Activated naive CD4-positive, alpha-beta T cell (primary cell): ENCODE measurements at places on chromosomes 3 and 15.

DNA sequence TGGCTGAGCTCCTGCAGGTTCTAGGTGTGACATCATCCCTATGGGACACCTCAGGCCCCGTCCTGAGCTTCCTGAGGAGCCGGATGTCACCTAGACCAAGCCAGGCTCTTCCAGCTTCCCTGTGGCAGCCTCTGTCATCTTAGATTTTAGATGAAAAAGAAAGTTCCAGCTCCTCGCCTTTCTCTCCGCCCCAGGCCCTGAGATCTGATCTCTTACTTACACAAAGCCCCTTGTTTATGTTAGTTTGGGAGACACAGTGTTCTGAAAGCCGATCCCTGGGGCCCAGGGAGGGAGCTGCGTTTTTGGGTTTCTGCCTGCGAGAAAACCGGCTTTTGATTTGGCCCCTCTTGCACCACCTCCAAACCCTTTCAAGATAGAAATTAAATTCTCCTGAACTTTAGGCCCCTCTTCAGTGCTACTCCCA is 40.2 kb upstream of the FAM107A start:
- DNase-seq, result no peak

DNA sequence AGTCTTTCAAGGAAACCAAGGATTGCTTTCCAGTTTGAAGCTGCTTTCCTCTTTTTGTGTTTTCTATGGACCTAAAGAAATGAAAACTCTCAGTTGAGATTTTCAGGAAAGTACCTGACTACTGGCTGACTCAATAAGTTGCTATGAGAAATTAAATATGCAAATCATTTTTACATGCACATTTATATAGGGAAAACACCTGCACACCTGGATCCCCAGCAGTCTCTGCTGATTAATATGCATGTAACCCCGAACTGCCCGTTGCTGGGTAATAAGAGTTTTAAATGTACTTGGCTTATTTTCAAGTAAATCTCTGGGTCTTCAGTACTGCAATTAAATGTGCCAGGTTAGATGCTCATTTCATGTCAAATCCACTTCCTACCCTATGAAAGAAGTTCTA is 77.2 kb downstream of the KBTBD8 start:
- DNase-seq, result no peak

DNA sequence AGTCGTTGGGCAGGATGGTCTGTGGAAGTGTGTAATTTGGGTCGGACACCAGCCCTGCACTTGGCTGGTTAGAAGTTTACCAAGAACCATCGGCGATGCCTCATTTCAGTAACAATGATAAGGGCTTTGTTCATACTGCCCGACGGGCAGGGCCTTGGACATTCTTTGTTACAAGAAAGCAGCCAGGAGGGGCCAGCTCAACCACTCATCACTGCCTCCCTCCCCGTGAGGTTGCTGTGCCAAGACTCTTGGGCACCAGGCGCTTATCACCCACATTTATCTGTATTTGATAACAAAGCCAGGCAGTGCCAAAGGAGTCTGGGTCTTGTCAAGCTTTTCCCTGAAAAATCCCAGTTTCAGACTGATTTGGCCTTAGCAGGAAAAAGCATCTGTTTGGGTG is 235.0 kb downstream of the ADAMTS17 start:
- DNase-seq, result no peak

GRCh38 chr3:13812034-13812471 is 67.8 kb downstream of the WNT7A start:
- no peak for DNase-seq

DNA sequence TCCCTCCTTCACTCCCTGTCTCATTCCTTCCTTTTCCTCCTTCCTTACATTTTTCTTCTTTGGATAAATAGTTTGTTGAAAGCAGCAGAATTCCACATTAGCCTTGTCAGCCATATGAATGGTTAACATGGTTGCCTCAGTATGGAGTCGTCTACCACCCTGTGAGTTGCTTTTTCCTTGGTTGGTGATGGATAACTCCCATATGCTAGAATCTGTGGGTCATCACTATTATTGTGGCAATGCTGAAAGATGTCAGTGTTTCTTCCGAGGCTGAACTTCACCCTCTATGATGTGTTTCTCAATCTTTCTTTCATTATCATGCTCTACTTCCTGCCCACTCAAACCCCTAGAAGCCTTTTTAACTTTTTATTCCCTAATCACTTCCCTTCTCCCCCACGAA is 481.8 kb upstream of the KCNMB2 start:
- DNase-seq, result no peak

DNA sequence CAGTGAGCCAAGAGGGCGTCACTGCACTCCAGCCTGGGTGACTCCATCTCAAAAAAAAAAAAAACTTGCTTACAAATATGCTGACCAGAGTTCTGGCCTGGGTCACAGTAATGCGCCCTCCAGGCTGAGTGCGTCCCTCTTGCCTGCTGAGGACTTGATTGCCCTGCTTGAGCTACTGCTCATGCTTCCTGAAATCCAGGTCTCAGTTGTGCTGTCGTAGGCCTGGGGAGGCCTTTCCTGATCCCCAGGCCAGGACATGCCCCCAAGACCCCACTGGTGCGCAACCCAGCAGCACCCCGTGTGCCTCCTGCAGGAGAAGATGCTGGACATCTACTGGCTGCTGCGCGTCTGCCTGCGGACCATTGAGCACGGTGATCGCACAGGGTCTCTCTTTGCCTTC is 7.3 kb downstream of the AMIGO3 start:
- DNase-seq, result no peak

- DNase-seq, result no peak
Measured at GRCh38 chr3:23219117-23219516, 16.0 kb downstream of the UBE2E2 start.

DNA sequence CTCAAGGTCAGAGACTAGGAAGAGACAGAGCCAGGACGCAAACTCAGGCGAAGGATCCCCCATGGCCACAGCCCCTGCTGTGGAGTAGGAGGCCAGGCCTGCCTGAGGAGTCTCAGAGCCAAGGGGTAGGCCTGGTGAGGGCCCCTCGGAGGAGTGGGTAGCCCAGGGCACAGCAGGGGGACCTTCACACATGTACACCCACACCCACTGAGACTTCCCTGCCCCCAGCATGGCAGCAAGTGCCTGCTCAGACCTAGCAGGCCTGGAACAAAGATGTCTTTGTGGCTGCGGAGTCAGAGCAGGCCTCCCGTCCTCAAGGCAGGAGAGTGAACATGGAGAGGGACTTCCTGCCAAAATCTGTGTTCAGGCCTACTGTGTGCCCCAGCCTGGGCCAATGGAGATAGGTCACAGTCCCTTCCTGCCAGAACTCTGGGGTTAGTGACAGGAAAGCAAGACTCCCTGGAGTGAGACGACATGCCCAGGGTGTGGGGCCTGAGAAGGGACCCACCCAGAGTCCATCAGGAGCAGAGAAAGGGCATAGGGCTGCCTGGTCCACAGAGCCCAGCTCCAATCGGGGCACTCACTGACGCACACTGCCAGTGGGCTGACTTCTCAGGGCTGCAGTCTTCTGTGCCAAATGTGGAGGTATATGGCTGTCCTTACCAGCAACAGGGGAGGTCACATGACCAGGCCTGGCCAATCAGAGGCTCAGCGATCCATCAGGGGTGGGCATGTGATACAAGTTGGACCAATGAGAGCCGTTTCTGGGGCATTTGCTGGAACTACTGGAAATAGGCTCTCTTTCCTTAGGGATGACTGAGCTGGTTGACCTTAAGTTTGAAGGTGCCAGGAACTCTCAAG is 2.3 kb downstream of the GRIP2 start:
- DNase-seq, result no peak

- no peak for DNase-seq
Measured at GRCh38 chr15:67508407-67508806, 12.5 kb upstream of the C15orf61 start.

- DNase-seq, result no peak
Measured at GRCh38 chr3:13769422-13769821, 110.4 kb downstream of the WNT7A start.

GRCh38 chr15:72570059-72570458 is 84.4 kb upstream of the GOLGA6B start:
- no peak for DNase-seq

DNA sequence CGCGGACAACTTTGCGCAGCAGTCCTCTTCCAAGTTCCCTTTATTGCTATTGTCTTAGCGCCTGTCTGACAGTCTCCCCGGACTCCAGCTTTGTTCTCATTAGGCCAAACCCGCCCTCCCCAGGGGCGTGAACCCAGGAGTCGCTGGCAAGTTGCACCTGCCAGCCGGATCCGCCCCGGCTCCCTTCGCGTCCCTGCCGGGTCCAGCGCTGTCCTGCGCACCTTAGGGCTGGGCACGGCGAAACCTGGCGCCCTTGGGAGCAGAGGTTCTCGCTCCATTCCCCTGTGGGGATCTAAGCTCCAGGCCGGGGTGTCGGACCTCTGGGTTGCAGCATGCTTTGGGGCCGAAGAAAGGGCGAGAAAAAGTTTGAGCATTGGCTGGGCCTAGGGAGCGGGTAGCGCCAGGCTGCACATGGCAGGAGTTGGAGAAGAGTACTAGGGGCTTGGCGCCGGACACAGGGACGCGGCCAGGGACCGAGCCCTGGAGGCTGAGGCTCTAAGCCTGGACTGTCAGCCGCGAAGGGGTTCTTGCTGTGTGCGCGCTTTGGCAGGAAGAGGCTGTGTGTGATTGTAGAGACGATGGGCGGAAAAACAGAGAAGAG is 335.1 kb upstream of the THRB start:
- DNase-seq, result no peak

- no peak for DNase-seq
Measured at GRCh38 chr3:32181796-32182195, 56.7 kb upstream of the CMTM8 start.

GRCh38 chr15:51793521-51794305 is 35.7 kb upstream of the TMOD3 start:
- no peak for DNase-seq
